ENCODE measurements at places on chromosomes 12 and 14. TPM values are rescaled to one million over a fixed set of nuclear protein-coding genes. Genes with fewer than 3 reads are reported as not detected.

Gene AVPR1A
- 7.8 TPM for polyA plus RNA-seq

Gene KRT4
- polyA plus RNA-seq: not detected

Gene TAC3
- 2.6 TPM for polyA plus RNA-seq

Gene SAMD15
- 0.44 TPM for polyA plus RNA-seq

Gene ABCC9
- 14.3 TPM for polyA plus RNA-seq

Gene CLEC9A
- 0.62 TPM for polyA plus RNA-seq

Gene CLEC1A
- polyA plus RNA-seq: 6.0 TPM

Gene CEBPE
- 0.06 TPM for polyA plus RNA-seq

Gene SYT1
- polyA plus RNA-seq: 5.1 TPM

Gene DPF3
- polyA plus RNA-seq: 0.71 TPM

Gene MEG3
- 53.0 TPM for polyA plus RNA-seq

Gene PMCH
- polyA plus RNA-seq: not detected

Gene DHRS7
- polyA plus RNA-seq: 73.3 TPM

Gene SLCO1B3
- not detected for polyA plus RNA-seq

Gene TSPAN19
- not detected for polyA plus RNA-seq

Gene GLIPR1L2
- 3.2 TPM for polyA plus RNA-seq

Gene PMEL
- 0.89 TPM for polyA plus RNA-seq

Gene ATN1
- 151 TPM for polyA plus RNA-seq

Gene ITFG2
- 27.2 TPM for polyA plus RNA-seq

Gene CMA1
- polyA plus RNA-seq: 2.1 TPM

Gene YARS2
- polyA plus RNA-seq: 9.6 TPM

Gene MYF5
- not detected for polyA plus RNA-seq

Gene MGP
- 596 TPM for polyA plus RNA-seq

Gene BDKRB1
- polyA plus RNA-seq: 2.9 TPM

Gene OTX2
- not detected for polyA plus RNA-seq

Gene NR4A1
- 307 TPM for polyA plus RNA-seq

Gene RNF212B
- polyA plus RNA-seq: 0.41 TPM

Gene ABCD2
- polyA plus RNA-seq: 1.4 TPM

Gene RD3L
- polyA plus RNA-seq: 0.57 TPM

Gene IRF2BPL
- 65.3 TPM for polyA plus RNA-seq

Gene MIPOL1
- polyA plus RNA-seq: 5.6 TPM

Gene ETFBKMT
- polyA plus RNA-seq: 2.3 TPM

Gene SIVA1
- 280 TPM for polyA plus RNA-seq

Gene CIROP
- not detected for polyA plus RNA-seq

Gene BDKRB2
- 30.5 TPM for polyA plus RNA-seq

Gene CCDC196
- not detected for polyA plus RNA-seq

Gene GPR68
- polyA plus RNA-seq: 2.8 TPM

Gene PTPRQ
- 2.2 TPM for polyA plus RNA-seq

Gene NELL2
- 21.7 TPM for polyA plus RNA-seq

Gene KCNJ8
- 26.5 TPM for polyA plus RNA-seq

Gene GPATCH2L
- polyA plus RNA-seq: 18.5 TPM

Gene GPR84
- polyA plus RNA-seq: 0.96 TPM

Gene DTX1
- polyA plus RNA-seq: 1.5 TPM

Gene VDR
- polyA plus RNA-seq: 3.7 TPM

Gene CMKLR1
- polyA plus RNA-seq: 6.4 TPM

Gene KRT5
- polyA plus RNA-seq: 31.2 TPM

Gene BRF1
- 19.3 TPM for polyA plus RNA-seq

Gene PCNX1
- polyA plus RNA-seq: 16.0 TPM

Gene KCNA5
- 2.2 TPM for polyA plus RNA-seq

Data from urinary bladder (tissue), 4 donors.